NCI-H1694 treated with DMSO at 0.1 percent for 48 hours (cell line): ENCODE measurements at places on chromosomes 5 and 9.

DNA sequence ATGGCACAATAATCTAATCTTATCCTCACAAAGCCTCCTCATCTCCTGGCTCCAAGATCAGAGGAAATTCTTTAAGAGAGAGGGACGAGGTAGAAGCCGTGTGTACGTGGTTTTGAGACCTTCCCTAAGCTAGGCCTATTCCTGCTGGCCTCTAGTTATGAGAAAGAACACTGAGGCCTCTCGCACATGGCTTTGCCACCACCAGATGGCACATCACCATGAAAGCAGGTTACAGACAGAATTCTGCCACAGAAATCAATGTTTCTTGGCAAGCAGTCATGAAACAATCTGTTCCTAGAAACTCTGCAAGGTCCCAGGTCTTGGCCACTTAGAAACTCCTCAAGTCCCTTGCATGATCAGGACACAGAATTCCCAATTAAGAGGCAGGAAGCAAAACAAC is 268.2 kb upstream of the TAS2R1 start:
- no peak for DNase-seq

DNA sequence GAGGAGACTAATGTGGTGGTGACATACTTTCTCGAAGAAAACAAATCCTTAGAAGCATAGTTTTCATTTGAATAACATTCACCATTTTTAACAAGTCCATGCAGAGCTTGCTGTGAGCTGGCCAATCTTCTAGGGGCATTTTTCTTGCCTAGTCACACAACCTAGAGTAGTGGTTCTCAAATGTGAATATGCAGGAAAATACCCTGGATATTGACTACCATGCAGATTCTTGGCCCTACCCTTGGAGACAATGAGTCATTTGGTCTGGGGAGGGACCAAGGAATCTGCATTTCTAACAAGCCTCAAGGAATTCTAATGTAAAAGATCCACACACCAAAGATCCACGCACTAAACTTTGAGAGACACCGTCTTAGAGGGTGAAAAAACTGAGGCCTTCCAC is 23.5 kb downstream of the GDNF start:
- DNase-seq, result no peak

GRCh38 chr5:135584918-135585317 is 6.1 kb upstream of the CXCL14 start:
- DNase-seq, result no peak

GRCh38 chr5:144131261-144131660 is 39.2 kb downstream of the YIPF5 start:
- no peak for DNase-seq

DNA sequence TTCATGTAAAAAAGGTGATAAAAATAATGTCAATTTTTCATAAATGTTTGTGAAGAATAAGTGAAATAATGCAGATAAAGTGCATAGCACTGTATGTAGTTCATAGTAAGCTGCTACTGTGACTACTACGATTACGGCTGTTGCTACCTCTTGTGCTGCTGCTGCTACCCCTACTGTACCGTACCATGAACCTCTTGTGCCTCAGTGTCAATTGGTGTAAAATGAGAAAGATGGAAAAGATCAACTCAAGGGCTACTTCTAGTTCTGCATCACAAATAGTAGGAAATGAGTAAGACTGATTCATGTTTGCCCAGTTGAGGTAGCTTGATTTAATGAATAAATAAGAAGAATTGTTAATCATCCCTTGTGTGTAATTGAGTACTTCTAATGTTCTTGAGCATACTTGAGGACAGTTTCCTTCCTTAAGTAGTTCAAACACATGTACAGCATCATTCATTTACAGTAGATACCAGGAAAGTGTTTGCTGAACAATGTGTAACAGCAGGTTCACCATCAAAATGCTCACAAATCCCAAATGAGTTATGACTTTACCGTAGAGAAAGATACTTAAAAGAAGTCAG is 200.0 kb upstream of the ATP10B start:
- DNase-seq, result no peak

DNA sequence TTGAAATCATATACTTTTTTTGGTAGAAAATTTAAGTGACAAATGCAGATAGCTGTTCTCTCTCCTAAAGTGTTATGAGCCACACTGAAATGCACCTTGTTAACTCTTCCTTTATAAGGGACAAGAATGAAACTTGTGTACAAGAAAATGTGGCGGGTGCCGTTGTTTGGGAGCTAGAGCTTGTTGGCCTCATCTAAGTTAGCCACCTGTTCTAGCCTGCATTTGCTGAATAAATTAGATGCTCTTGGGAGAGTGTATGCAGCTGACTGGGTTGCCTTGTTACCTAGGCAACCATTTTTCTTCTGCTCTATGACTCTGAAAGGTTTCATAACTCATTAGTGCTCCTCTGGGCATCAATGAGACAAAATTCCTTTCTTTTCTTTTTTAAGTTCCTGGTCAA is 174.3 kb downstream of the TAF11L14 start:
- peak; percentile 32 for DNase-seq

GRCh38 chr5:173090639-173091038 is 34.5 kb downstream of the CREBRF start:
- DNase-seq, result no peak

- no peak for DNase-seq
These were observed 30.2 kb downstream of the C5orf15 start for GRCh38 chr5:133938039-133938821.

DNA sequence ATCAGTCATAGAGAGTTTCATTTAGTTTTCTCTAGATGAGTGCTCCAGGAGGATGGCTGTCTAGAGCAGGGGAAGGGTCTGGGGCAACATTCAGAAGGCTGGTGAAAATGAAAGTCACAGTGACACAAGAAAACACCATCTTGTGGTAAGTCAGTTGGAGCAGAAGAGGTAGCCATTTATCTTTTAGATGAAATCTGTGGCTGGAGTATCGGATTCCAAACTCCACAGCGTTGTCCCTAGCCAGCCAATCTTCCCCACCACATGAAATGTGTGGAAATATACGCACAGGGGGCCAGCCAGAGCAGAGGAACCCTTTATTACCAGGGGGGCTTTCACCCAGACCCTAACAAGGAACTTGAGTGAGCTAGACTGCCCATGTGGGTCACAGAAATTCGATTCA is 15.9 kb upstream of the TNFAIP8 start:
- no peak for DNase-seq

GRCh38 chr9:116308076-116308475 is 154.5 kb downstream of the PAPPA start:
- no peak for DNase-seq

DNA sequence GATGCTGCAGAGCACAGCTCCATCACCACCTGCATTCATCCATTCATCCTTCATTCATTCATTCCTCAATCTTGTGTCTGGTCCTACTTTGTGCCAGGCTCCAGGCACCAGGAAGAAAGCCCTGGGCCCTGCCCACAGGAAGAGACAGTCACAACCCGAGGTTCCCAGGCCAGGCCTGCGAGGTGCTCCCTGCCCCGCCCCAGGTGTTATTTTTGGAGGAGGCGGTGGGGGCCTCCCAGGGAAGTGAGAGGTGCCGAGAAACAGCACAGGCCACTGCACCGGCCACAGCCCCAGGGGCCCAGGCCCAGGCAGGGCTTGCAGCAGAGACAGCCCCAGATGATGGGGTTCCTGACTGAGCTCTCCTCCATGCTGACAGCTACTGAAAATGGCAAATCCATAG is 33.4 kb downstream of the VAV2 start:
- DNase-seq, result no peak

DNA sequence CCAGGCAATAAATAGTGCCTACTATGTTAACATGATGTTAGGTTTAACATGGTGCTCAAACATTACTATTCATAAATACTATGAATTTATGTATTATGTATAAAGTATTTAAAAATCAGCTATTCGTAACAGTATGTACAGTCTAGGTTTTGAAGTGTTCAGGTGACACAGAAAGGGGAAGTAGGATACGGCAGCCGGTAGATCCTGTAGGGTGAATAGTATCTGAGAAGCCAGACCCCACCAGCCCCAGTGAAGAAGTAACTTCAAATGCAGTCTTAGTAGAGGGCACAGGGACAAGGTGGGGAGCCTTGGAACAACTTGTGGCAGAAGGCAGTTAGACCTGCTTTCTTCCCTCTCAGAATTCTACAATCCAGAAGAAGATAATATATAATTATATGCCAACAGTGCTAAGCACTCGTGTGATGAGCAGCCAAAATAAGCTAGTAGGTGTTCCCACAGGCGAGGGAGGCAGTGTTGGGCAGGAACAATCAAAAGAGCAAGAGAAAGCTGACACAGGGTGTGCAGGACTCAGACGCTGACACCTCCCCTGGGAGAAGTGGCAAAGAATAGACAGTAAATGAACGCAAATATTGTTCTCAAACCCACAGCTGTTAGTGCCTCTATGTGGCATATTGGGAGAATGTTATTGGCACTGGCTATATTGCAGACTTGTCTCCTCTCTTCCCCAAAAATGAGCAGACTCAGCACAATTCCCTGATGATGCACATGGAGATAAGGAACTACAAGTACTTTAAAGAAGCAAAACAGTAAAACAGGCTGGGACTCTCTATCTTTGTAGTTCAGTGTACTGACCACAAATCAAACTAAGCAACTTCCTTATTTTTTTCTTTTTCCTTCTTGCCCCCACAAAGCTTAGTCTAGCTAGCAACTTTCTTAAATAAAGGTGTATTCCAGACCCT is 4.6 kb downstream of the ZNF367 start:
- peak; percentile 15 for DNase-seq

- DNase-seq, result no peak
These were observed 273.5 kb downstream of the TMEM38B start for GRCh38 chr9:105967797-105968196.

GRCh38 chr9:91273853-91274552 is 87.7 kb downstream of the AUH start:
- no peak for DNase-seq

GRCh38 chr9:134519375-134520070 is 122.1 kb upstream of the COL5A1 start:
- no peak for DNase-seq

GRCh38 chr5:175680463-175680862 is 22.6 kb downstream of the HRH2 start:
- no peak for DNase-seq

- DNase-seq, result no peak
These were observed 8.4 kb downstream of the FNBP1 start for GRCh38 chr9:130034570-130034969.
